ENCODE measurements at places on chromosomes 2 and 18. TPM values are rescaled to one million over a fixed set of nuclear protein-coding genes. Genes with fewer than 3 reads are reported as not detected.

DNA sequence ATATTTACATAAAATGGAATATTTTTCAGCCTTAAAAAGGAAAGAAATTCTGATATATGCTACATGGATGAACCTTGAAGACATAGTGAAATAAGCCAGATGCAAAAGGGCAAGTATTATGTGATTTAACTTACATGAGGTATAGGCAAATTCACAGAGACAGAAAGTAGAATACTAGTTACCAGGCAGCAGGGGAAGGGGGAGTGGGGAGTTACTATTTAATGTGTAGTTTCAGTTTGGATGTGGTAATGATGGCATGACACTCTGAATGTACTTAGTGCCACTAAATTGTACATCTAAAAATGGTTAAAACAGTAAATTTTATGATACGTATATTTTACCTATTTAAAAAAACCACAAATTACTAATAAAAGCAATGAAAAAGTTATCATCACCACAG lies 12.1 kb downstream of the METTL4 start:
- no peaks in the 10 kb centered on the region for H3K27me3 ChIP-seq
- no peaks in the 10 kb centered on the region for H3K4me1 ChIP-seq
- DNase-seq = no peak

DNA sequence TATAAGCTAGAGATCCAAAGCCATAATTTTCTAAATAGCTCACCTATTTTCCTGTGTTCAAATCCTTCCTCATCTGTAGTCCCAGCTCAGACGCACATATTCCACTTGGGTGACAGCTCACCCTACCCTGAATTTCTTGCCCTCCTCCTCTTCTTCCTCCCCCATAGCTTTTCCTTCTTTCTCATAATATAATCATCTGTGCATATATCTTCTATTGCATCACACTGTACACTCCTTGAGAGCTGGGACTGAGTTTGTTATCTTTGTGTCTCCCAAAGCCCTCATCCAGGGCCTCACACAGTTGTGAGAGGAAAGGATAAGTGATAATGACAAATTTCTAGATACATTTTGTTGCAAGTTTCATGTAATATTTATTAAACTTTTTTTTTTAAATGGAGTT lies 55.9 kb upstream of the RTN4 start:
- H3K4me1 ChIP-seq = no peaks in the 10 kb centered on the region
- no peaks in the 10 kb centered on the region for H3K36me3 ChIP-seq
- no peak overlapping the region for H3K27ac ChIP-seq
- no peak overlapping the region for H3K4me3 ChIP-seq
- DNase-seq = no peak

DNA sequence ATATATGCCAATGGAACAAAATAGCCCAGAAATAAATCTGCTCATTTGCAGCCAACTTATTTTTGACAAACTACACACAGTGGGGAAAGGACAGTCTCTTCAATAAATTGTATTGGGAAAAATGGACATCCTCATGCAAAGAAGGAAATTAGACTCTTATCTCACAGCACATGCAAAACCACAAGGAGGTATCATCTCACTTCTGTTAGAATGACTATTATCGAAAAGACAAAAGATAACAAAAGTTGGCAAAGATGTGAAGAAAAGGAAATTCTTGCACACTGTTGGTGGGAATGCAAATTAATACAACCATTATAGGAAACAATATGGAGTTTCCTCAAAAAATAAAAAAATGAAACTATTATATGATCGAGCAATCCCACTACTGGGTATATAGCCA lies 16.3 kb upstream of the WDR75 start:
- H3K4me1 ChIP-seq = no peaks in the 10 kb centered on the region
- no peak overlapping the region for H3K4me3 ChIP-seq
- H3K27ac ChIP-seq = no peak overlapping the region
- H3K36me3 ChIP-seq = no peaks in the 10 kb centered on the region
- no peak for DNase-seq

DNA sequence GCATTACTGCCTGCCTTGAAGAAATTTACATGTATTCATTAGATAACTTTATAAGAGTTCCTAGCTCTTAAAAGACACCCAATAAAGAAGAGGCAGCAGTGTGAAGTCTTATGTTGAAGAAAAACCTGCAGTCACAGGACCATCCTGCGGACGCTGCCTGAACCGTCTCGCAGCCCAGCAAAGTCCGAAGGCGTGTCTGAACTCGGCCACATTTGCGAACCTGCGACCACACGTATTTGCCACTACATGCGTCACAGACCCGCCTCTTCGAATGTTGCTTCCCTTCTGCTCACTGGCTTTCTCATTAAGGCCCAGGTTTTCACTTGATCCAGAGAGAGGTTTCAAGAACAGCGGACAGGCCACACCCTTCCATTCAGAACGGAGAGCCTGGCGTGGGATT lies 41.2 kb downstream of the CNGA3 start:
- peaks cover 2% of the 10 kb centered on the region for H3K4me1 ChIP-seq
- H3K27ac ChIP-seq = no peak overlapping the region
- no peaks in the 10 kb centered on the region for H3K36me3 ChIP-seq

- H3K27ac ChIP-seq = no peak overlapping the region
- no peaks in the 10 kb centered on the region for H3K27me3 ChIP-seq
- H3K4me3 ChIP-seq = no peak overlapping the region
- H3K36me3 ChIP-seq = no peaks in the 10 kb centered on the region
- DNase-seq = no peak
Observed at GRCh38 chr2:221255862-221256261, 316.2 kb downstream of the EPHA4 start.

GRCh38 chr2:183079139-183079775 lies 710 bp downstream of the DUSP19 start:
- peaks cover 1% of the 10 kb centered on the region for H3K4me1 ChIP-seq
- peak overlapping the region; percentile 48 for H3K27ac ChIP-seq
- no peaks in the 10 kb centered on the region for H3K36me3 ChIP-seq
- DNase-seq = no peak
- H3K4me3 ChIP-seq = peak overlapping the region; percentile 59

GRCh38 chr18:50569930-50570329 lies 10.0 kb downstream of the MAPK4 start:
- H3K4me3 ChIP-seq = no peak overlapping the region
- H3K27me3 ChIP-seq = no peaks in the 10 kb centered on the region
- DNase-seq = no peak
- H3K36me3 ChIP-seq = no peaks in the 10 kb centered on the region

GRCh38 chr2:9981655-9982054 lies 30.2 kb downstream of the GRHL1 start:
- H3K27ac ChIP-seq = no peak overlapping the region
- no peaks in the 10 kb centered on the region for H3K27me3 ChIP-seq
- no peak overlapping the region for H3K4me3 ChIP-seq

- DNase-seq = no peak
- no peaks in the 10 kb centered on the region for H3K27me3 ChIP-seq
- peaks cover 1% of the 10 kb centered on the region for H3K4me1 ChIP-seq
- H3K27ac ChIP-seq = no peak overlapping the region
Observed at GRCh38 chr2:231228223-231228622, 29.8 kb downstream of the ARMC9 start.

The COX5B gene
- 160 TPM for total RNA-seq

GRCh38 chr2:147100406-147101035 lies 744.3 kb upstream of the ACVR2A start:
- no peaks in the 10 kb centered on the region for H3K27me3 ChIP-seq
- no peaks in the 10 kb centered on the region for H3K36me3 ChIP-seq
- no peak overlapping the region for H3K4me3 ChIP-seq
- DNase-seq = no peak

The STARD6 gene
- total RNA-seq = not detected

GRCh38 chr2:18745431-18746272 lies 156.3 kb upstream of the NT5C1B start:
- H3K27me3 ChIP-seq = no peaks in the 10 kb centered on the region
- no peak overlapping the region for H3K27ac ChIP-seq
- no peaks in the 10 kb centered on the region for H3K4me1 ChIP-seq
- no peak overlapping the region for H3K4me3 ChIP-seq

DNA sequence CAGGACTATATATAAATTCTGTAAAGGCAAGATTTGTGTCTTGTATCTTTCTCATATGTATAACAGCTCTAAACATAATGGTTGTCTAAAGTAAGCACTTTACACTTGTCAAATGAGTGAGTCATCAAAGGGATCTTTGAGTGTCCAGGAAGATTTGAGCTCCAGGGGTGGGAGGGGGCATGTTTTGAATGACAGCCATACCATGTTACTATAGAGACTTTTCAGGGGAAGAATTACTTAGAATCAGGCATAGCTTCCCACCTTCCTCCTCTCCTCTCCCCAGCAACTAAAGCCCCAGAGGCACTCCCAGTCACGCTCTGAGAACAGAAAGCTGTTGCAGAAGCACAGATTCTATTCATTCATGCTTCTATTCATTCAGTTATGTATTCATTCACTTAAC lies 65.8 kb upstream of the ALK start:
- no peaks in the 10 kb centered on the region for H3K4me1 ChIP-seq
- no peaks in the 10 kb centered on the region for H3K27me3 ChIP-seq
- no peak overlapping the region for H3K4me3 ChIP-seq
- no peak overlapping the region for H3K27ac ChIP-seq
- DNase-seq = no peak
- no peaks in the 10 kb centered on the region for H3K36me3 ChIP-seq

GRCh38 chr18:650428-650858 lies 7.0 kb upstream of the TYMS start:
- H3K4me3 ChIP-seq = no peak overlapping the region
- no peaks in the 10 kb centered on the region for H3K36me3 ChIP-seq
- H3K4me1 ChIP-seq = no peaks in the 10 kb centered on the region
- H3K27ac ChIP-seq = no peak overlapping the region
- no peaks in the 10 kb centered on the region for H3K27me3 ChIP-seq

DNA sequence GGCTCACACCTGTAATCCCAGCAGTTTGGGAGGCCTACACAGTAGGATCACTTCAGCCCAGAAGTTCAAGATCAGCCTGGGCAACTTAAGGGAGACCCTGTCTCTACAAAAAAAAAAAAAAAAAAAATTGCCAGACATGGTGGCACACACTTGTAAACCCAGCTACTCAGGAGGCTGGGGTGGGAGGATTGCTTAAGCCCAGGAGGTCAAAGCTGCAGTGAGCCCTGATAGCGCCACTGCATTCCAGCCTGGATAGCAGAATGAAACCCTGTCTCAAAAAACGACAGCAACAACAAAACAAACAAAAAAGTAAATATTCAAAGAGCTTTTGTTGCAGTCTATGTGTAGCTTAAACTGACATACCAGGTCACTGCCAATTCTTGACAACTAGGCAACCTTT lies 63.1 kb upstream of the TANK start:
- no peak overlapping the region for H3K4me3 ChIP-seq
- peaks cover 4% of the 10 kb centered on the region for H3K4me1 ChIP-seq
- DNase-seq = no peak
- H3K27ac ChIP-seq = no peak overlapping the region

- DNase-seq = no peak
- no peaks in the 10 kb centered on the region for H3K4me1 ChIP-seq
- no peak overlapping the region for H3K27ac ChIP-seq
- H3K27me3 ChIP-seq = no peaks in the 10 kb centered on the region
Observed at GRCh38 chr2:233691443-233692433, 952 bp upstream of the UGT1A6 start.

GRCh38 chr2:74383254-74383653 lies 3.1 kb upstream of the DCTN1 start:
- H3K4me3 ChIP-seq = no peak overlapping the region
- DNase-seq = no peak
- H3K36me3 ChIP-seq = no peaks in the 10 kb centered on the region
- no peak overlapping the region for H3K27ac ChIP-seq

GRCh38 chr2:85743304-85743978 lies 10.3 kb upstream of the ATOH8 start:
- peak; percentile 63 for DNase-seq
- no peak overlapping the region for H3K4me3 ChIP-seq
- H3K27ac ChIP-seq = peak overlapping the region; percentile 50
- H3K4me1 ChIP-seq = peaks cover 32% of the 10 kb centered on the region

The RAX gene
- total RNA-seq = not detected

DNA sequence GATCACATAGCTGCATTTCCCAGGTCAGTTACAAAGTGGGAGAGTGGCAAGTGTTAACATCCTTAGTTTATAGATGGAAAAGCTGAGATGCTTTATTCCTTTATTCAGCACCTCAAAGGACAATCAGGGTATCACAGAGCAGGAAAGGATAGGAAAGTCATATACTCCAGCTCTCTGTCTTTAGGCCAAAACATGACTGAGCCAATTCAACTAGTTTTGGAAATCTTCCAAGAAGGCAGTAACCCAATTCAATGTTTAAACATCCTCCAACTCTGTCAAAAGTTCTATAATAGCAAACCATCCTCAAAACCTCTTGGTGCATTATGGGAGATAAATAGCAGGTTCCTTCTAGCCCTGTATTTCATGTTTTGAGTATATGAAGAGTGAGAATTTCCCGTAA lies 25.2 kb downstream of the CASP8 start:
- no peak overlapping the region for H3K4me3 ChIP-seq
- no peaks in the 10 kb centered on the region for H3K27me3 ChIP-seq
- no peak for DNase-seq
- H3K4me1 ChIP-seq = no peaks in the 10 kb centered on the region
- no peak overlapping the region for H3K27ac ChIP-seq
- no peaks in the 10 kb centered on the region for H3K36me3 ChIP-seq

GRCh38 chr2:218010984-218011652 lies 8.3 kb upstream of the TNS1 start:
- no peak overlapping the region for H3K4me3 ChIP-seq
- peaks cover 2% of the 10 kb centered on the region for H3K4me1 ChIP-seq
- H3K36me3 ChIP-seq = no peaks in the 10 kb centered on the region
- no peak overlapping the region for H3K27ac ChIP-seq
- DNase-seq = no peak
- no peaks in the 10 kb centered on the region for H3K27me3 ChIP-seq

- no peak overlapping the region for H3K27ac ChIP-seq
- no peaks in the 10 kb centered on the region for H3K4me1 ChIP-seq
- DNase-seq = no peak
- H3K4me3 ChIP-seq = no peak overlapping the region
Observed at GRCh38 chr2:648476-649424, 28.5 kb downstream of the TMEM18 start.

DNA sequence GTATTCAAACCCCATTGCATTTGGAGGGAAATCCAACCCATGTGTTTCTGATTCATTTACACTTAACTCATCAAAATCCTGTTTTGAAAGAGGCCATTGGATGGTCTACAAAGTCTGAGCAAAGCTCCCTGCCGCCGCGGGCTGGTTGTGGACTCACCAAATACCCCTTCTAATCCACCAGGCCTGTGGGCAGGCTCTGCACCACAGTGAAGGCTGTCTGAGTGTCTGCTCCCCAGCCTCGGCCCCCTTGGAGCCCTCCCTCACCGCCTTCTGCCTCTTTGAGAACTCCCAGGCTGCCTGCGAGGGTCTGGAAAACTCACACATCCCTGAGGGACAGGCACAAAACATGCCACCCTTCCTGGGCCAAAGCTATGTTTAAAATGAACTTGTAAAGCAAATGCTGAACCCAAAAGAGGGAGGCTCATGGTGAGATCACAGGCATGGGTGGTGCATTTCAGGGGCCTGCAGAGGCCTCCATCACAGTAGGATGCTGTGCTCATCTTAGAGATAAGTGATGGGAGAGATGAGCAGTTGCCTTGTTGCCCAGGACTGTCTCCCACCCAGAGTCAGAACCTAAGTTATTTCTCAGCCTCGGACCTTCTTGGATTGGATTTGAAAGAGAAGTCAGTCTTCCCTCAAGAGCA lies 225.0 kb downstream of the CYP26B1 start:
- H3K4me1 ChIP-seq = no peaks in the 10 kb centered on the region
- no peaks in the 10 kb centered on the region for H3K36me3 ChIP-seq
- H3K4me3 ChIP-seq = no peak overlapping the region
- no peak overlapping the region for H3K27ac ChIP-seq
- DNase-seq = no peak

Measured in ovary (tissue), 10 donors.